ENCODE measurements at places on chromosomes 4 and X.

GRCh38 chrX:119015407-119016237, 41.2 kb downstream of the LONRF3 start:
- DNase-seq: no peak

- DNase-seq: no peak
These were observed 21.8 kb downstream of the SPANXC start for GRCh38 chrX:141220342-141221008.

GRCh38 chrX:97629597-97629985, 745.9 kb downstream of the RPA4 start:
- peak; percentile 47 for DNase-seq

DNA sequence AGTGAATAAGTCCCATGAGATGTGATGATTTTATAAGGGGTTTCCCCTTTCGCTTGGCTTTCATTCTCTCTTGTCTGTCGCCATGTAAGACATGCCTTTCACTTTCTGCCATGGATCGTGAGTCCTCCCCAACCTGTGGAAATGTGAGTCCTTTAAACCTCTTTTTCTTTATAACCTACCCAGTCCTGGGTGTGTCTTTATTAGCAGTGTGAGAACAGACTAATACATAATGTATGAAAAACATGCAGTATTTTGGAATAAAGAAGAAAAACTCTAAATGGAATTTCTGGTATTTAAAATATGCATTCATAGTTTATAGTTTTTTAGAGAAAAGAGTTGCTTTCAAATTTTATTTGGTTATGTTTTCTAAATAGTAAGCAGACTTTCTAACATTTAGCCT, 360.7 kb downstream of the PCDH7 start:
- no peak for DNase-seq

- no peak for DNase-seq
These were observed 38.2 kb downstream of the CENPI start for GRCh38 chrX:101136235-101136634.

DNA sequence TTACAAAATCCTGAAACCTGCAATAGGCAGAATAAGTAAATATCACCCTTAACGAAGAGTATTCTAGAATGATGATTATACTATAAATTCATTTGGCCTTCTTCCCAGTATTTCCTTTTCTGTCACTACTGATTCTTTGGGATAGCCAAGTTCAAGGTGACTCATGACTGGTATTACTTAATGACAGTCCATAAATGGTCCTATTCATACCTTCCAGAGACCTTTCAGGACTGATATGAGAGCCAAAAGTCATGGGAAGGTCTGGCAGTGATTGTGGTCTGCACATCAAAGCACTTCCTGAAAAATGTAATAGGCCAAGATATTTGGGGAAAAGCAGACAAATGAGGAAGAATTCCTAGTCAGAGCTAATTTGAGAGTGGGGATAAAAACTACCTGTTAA, 239.6 kb upstream of the FAM47A start:
- no peak for DNase-seq

GRCh38 chr4:112156112-112156511, 10.9 kb downstream of the FAM241A start:
- no peak for DNase-seq

DNA sequence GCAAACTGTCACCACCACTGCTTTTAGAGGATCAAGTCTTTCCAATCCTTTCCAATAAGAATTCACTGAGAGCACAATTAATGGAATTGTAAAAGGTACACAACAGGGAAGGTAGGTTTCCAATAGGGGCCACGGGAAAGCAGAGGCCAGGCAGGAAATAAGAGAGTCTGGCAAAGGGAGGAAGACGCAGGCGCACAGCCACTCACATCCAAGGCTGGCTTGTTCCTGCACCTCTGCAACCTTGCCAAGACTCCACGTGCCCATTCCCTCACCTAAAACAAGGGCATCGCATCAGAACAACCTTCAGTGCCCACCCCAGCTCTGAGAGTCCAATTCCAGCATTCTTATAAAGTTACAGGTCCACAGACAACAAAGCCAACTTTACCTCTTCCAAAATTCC, 81.2 kb downstream of the AFAP1 start:
- DNase-seq: no peak

DNA sequence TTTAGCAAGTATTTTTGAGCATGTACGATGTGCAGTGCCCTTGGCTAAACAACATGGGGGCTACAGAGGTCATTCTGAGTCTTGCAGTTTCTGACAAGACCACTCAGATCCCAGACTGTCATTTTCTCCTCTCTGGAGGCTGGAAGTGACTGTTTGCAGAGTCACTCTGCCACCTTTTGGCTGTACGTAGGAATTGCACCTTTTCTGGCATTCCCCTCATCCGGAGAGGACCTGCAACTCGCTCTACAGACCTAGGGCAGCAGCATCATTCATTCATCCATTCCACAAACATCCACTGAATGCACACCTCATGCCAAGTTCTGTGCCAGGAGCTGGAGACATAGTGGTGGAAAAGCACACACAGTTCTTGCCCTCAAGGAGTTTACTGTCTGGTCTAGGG, 160.4 kb upstream of the GPR101 start:
- DNase-seq: peak; percentile 24

- no peak for DNase-seq
These were observed 52.8 kb downstream of the NFKB1 start for GRCh38 chr4:102553982-102554381.

GRCh38 chr4:110135523-110135922, 62.9 kb downstream of the ELOVL6 start:
- no peak for DNase-seq

GRCh38 chrX:96407501-96407900, 277.1 kb upstream of the DIAPH2 start:
- no peak for DNase-seq

GRCh38 chrX:119759248-119759766, 919 bp downstream of the SOWAHD start:
- DNase-seq: no peak

- no peak for DNase-seq
These were observed 77.8 kb upstream of the HELT start for GRCh38 chr4:184940500-184940899.

DNA sequence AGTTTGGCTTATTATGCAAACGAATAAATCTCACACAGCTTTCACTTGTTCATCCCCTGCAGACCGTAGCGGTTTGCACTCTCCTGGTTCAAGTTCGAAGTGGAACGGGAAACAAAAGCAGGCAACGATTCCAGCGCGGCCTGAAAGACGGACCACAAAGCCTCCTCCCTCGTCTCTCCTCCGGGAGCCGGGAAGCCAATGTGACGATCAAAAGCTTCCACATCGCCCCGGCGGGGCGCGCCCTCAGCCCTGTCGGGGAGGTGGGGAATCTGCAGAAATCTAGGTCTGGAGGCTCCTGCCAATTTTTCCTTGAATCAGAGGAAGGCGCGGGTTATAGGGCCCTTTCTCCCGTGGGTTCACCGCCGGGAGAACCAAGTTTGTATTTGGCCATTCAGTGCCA, 16.9 kb upstream of the ZIC3 start:
- no peak for DNase-seq

DNA sequence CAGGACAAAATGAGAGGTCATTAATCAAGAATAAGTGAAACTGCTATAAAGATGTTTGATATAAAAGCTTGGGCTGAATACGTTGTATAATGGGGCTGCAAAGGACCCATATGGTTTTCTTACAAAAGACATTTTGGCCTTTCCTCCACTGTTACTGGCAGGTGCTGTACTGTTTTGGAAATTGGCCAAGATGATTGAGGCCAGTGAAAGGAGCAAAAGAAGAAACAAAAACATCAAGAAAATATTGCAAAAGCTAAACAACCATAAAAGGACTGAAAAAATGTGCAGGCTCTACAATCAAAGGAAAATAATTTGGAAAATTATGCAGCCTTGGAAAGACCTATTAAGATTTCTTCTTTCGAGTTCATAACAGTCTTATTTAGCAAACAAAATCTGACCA, 222.2 kb upstream of the PPP1R2C start:
- no peak for DNase-seq

GRCh38 chr4:143133977-143134376, 50.7 kb upstream of the USP38 start:
- no peak for DNase-seq

DNA sequence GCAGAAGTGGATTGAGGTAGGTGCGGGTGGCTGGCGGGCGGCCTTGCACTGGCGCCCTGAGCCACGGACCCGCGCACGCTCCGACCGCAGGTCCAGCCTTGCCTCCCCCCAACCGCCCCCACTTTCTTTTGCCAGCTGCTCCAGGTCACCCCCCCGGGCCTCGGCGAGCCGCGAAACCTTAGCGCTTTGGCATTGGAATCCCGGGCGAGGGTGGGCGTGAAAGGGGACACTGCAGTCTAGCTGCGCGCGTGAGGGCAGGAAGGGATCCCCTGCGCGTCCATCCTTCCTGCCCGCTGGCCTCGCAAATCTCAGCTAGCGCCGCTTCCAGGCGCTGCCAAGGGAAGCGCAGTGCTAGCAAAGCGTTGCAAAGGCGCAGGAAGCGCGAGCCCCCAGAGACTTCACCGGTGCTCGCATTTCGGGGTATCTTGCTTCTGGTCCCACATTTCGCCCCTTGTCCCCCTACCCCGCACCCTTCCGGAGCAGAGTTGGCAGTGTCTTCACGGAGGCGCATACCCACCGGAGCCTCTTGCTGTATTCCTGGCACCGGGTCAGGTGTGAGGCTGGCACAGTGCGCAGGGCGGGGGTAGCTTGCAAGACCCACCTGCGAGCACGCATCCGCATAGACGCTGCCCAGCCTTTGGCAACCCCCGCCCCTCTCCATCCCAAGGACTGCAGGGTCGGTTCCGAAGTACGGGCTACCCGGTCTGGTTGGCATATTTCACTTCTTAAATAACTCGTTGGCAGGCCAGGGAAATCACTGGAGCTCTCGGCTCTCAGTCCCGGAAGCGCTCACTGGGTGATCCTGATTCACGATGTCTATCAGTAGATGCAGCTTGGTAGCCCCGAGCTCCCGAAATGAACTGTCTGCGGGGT, 104.4 kb downstream of the UCHL1 start:
- DNase-seq: no peak

DNA sequence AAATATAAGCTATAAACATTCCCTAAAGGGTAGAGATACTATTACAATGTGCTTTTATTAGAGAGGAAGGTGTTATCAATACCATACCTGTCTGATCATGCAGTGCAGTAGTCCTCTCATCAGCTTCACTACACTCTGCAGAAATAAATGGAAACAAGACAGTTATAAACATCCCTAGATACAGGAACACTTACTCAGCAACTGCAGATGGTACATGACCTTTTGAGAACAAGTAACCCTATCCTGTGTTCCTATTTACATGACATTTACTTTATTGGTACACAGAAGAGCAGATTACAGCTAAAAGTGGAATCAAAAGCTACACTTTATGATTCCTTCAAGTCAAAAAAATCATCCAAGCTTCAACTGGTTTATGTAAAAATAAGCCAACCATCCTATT, 9.0 kb downstream of the PHKA1 start:
- no peak for DNase-seq

GRCh38 chr4:79308137-79308536, 17.7 kb downstream of the NAA11 start:
- no peak for DNase-seq

DNA sequence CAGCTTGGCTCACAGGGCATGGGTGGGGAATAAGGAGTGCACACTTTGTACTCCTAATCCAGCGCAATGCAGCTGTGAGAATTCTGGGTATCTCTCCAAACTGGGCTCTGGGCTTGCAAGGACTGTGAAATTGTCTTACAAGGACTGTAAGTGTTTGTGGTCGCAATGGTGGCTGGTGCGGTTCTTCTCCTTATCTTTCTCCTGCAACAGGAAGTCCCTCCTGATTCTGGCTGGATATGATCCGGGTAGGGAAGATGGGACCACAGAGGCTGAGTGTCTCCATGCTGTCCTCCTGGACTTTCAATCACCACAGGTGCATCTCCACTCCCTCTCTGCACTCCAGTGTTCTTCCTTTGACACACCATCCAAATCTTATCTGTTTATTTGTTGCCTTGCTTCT, 55.7 kb upstream of the GYPE start:
- DNase-seq: no peak

DNA sequence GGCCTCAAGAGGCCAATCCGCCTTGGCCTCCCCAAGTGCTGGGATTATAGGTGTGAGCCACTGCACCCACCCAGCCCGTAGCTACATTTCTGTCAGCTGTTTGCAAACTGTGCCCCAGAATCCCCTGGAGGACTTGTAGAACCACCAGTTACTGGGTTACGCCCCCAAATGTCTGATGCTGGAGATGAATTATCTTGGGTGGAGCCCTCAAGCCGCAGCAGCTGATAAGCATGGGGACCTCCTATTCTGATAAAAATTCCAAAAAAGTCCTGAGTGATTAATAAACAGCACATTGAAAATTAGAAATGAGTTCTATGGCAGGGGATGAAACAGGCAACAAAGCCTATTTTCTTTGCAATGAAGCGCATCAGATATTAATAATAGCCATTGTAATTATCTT, 105.0 kb downstream of the PTTG2 start:
- no peak for DNase-seq

DNA sequence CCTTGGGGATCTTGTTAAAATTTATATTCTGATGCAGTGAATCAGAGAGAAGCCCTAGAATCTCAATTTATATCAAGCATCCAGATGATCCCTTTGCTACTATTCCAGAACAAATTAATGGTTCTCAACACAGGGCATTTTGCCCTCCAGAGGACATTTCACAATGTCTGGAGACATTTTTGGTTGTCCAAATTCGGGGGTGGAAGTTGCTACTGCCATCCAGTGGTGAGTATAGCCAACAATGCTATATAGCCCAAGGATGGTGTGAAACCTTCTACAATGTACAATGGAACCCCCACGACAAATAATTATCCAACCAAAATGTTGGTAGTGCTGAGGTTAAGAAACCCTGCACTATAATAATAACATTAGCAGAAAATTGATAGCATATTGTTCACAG, 2440.0 kb downstream of the PCDH7 start:
- no peak for DNase-seq

DNA sequence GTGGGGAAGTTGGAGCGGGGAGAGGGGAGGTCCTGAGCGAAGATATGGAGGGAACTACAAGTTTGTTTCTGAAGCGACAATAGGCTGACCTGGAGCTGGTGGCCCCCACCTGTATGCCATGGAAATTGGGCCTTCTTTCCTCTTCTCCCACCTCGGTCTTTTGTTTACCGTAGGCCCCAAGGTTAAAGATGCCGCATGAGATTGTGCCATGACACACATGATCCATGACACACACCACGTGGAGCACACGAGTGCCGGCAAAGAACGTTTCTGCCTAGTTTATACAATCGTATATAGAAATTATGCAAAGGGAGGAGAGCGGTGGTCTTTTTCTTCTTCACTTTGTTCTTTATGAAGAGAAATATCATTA, 408 bp downstream of the TMEM33 start:
- DNase-seq: no peak

GRCh38 chr4:52266537-52267137, 215.5 kb downstream of the SPATA18 start:
- DNase-seq: no peak

GRCh38 chrX:34426334-34426733, 230.8 kb downstream of the TMEM47 start:
- no peak for DNase-seq

GRCh38 chr4:169715826-169716225, 41.9 kb downstream of the HPF1 start:
- DNase-seq: no peak

DNA sequence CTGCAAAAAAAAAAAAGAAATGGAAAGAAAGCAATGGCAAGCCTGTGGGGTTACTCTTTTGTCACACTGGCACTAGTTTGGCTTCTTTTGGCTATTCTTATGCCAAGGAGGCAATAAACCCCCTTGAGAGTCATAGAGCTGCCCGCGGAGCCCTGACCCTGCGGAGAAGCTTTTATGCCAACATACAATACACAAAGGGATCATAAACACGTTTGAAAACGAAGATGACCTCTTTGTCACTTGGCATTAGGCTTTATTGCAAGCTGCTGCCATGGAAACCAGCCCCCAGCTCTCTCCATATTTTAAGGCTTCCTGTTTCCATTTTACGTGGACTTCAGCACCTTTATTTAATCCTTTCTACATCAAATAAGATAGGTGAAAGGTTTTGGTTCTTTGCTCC, 7.6 kb downstream of the NEUROG2 start:
- no peak for DNase-seq
